ENCODE measurements at places on chromosomes 16 and 17.

DNA sequence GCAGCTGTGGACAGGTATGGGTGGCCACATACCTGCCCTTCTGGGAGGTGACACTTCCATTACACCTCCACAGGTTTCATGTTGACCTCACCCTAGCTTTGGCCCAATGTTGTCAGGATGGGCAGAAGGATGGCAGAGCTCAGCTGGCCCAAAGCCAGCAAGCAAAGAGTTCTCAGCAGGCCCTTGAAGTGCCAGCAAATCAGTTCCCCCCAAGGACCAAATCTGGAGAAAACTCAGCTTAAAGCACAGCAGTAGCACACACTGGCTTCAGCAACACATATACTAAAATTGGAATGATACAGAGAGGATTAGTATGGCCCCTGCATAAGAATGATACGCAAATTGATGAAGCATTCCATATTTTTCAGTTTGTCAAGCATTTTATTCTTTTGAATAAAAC, 13.4 kb downstream of the ARL4D start:
- DNase-seq: no peak

DNA sequence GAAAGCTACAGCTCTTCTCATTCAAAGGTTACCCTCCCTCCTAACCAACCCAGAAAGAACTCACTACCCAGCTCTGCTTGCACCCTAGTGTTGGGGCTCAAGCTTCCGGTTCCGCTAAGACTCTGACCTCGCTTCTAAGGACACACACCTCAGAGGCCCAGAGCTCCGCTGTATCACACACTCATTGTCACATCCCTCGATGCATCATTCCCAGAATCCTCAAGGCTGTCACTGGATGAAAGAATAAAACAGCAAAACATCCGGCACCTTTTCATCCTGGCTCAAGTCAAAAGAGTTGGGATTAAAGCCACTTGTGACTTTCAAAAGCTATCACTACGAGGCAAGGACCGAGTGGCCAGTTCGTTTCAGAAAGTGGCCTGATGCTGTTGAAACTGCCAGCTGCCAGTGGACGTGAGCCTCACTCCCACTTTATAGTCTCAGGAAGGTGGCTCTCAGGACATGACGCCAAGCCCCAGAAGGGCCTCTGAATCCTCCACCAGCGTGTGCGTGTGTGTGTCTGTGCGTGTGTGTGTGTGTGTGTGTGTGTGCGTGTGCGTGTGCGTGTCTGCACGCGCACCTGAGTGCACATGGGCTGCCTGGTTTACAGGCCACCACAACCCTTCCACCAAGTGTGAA, 29.0 kb downstream of the ZFHX3 start:
- no peak for DNase-seq

DNA sequence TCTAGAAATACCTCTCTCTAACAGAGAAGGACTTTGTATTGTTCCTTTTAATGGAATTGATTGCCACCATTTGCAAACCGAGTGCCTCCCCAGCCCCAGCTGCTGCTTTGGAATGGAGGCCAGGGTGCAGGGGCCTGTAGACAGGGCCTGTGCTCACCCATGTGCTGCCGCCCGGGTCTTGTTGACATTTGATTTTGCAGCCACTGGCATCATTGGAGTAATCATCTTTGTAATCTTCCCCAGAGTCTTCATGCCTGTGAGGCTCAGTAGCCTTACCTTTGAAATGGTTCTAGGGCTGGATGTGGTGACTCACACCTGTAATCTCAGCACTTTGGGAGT, 119.8 kb downstream of the CLEC16A start:
- DNase-seq: no peak

GRCh38 chr16:50276801-50277555, 10.6 kb downstream of the ADCY7 start:
- no peak for DNase-seq

DNA sequence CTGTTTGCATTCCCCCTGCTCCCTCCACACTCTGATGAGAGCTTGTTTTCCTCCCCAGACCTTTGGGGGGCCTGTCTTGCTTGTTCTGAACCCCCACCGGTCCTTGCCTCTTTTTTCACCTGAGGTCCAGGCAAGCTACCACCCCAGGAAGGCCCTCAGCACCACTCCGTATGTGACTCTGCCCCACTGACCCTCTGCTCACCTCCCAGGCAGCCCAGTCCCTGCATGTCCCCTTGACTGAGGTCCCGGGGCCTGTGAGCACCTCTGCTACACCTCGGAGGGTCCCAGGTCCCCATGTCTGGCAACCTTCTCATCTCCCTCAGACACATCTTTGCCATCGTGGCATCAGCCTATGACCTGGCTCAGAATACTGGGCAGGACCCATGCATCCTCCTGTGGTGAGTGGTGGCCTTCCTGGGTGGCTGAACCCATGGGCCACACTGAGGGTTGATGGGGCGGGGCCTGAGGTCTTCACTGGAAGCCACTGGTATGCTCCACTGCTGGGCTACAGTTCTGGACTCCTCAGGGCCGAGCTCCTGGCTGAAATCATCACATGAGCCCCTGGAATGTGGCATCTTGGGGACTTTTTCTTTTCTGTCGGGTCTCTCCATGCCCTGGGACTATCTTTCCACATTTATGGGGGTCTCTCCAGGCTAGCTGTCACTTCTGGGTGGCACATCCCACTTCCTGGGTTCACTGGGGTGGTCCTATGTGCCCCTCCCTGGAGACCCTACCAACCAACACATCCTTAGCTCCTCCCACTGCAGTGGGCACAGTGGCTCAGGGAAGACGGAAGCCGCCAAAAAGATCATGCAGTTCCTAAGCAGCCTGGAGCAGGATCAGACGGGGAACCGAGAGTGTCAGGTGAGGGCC, 3.5 kb downstream of the MYO15B start:
- DNase-seq: no peak

DNA sequence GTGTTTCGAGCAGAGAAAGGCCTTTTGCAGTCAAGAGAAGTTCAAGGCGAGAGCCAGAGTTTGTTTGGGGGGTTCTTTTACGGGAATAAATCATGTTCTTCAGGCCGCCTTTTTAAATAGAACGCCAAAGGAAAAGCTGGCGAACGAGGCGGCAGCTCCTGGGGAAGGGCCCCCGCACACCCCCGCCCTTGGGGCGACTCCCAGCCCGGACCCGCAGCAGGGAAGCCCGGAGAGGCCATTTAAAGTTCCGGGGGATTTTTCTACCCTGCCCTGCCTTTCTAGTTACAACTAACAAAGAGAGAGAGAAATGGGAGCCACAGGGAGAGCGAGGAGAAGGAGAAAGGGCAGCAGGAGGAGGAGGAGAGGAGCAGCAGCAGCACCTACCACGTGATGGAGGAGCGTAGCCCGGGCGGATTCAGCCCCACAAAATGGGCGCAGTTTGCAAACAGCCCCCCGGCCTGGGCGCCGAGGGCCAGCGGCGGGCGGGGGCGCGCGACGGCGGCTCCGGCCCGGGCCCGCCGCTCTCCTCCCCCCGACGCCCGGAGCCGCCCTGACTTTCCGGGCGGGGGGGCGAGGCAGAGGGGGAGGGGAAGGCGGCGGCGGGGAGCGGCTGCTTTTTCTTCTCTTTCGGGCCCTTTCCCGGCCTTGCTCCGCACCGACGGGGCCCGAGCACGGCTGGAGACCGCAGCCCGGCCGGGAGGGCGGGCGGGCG, 634 bp downstream of the KANSL1 start:
- peak; percentile 94 for DNase-seq

DNA sequence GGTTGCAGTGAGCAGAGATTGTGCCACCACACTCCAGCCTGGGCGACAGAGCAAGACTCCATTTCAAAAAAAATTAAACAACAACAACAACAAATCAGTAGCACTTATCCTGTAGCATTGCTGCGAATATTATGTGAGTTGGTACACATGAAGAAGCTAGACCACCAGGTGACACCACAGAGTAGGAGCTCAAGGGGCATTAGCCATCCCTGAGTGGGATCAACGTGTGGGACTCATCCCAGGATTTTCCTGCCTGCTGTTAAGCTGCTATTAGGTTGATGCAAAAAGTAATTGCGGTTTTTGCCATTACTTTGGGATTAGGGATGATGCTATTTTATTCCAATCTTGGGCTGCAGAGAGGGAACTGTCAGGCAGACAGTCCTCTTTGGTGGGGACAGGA, 47.2 kb downstream of the OTOA start:
- no peak for DNase-seq

DNA sequence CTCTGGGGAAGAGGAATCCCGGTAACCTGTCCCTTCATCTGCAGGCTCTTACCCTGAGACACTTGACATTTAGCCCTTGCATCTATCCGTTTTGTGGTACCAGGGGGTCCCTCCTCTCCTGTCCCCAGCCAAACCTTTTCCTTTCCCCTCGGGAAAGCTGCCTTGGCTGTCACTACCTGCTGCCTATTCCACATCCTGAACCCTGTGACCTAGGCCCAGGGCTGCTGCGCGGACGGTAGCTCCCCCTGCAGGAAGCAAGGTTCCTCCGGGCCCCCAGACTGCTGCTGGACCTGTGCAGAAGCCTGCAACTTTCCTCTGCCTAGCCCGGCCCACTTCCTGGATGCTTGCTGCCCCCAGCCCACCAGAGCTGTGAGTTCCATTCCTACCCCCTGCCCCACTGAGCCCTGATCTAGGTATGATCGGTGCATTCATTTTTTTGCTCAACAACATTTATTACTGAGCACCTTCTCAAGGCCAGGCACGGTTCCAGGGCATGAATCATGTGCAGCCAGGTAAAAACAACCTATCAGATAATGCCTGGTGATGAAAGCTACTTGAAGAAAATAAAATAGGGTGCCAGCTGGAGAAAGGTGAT, 10.5 kb upstream of the ALDOA start:
- peak; percentile 87 for DNase-seq

GRCh38 chr16:741986-742629, 1.3 kb upstream of the CIAO3 start:
- no peak for DNase-seq

- DNase-seq: no peak
These were observed 1.2 kb downstream of the PCGF2 start for GRCh38 chr17:38746849-38747462.

DNA sequence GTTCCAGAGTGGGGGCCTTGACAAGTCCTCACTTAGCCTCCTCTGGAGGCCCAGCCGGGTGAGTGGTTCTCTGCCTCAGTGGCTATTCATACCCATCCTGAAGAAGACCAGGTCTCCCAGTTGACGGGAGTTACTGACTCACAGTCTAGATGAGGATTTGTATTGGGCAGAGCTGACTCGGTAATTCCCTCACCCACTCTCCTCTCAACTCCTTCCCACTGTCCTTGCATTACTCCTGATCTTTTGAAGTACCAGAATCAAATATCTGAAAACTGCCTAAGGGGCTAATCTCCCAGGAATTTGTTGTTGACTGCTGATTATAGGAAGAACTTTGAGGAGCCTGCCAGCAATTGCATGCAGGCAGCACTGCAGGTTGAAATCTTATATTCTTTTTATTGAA, 14.2 kb downstream of the SAP30BP start:
- peak; percentile 82 for DNase-seq

DNA sequence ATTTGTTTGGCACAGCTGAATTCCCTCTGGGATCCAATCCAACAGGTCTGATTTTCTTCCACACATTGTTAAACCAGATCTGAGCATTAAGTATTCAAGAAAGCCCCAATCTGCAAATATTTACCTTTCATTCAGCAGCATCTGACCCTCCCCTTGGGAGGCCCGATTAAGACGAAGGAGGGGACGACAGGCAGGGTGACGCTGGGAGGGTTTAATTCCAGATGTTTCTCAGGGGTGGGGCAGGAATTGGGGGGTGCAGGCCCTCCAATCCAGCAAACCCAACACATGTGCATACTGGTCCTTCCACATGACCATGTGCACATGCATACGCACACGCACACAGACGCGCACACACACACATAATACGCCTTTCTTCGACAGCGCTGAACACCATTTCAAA, 240.5 kb downstream of the GSG1L start:
- peak; percentile 23 for DNase-seq

- no peak for DNase-seq
These were observed 12.5 kb downstream of the RARA start for GRCh38 chr17:40321524-40321929.

DNA sequence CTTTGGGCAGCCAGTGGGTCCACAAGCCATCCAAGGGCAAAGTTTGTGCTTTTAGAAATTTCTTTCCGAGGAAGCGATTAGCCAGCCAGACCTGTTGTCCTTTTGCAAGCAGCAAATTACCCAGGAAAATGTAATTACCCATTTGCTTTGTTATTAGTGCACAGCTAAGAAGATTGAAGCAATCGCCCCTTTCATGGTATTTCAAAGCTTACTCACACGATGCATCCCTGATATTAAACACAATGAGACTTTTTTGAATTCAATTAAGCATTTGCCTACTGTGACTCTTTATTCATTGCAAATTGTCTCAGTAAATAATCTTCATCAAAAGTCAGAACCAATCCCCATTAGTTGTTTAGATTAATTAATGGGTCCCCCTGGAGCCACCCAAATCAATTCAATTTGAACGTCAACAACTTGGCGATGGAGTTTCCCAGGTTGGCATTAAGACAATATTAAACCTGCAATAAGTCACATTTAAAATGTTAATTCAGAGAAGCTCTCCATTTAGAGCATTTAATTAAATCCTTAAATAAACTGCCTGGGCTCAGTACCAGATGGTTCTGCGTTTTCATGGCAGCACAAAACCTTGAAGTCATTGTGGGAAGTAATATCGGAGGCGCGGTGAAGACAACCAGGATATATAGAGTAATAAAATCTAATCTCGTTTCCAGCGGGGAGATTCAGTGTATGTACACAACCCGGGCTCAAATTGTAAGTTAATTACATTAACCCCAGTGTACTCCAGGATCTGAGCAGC, 366.2 kb upstream of the TNRC6C start:
- DNase-seq: no peak

DNA sequence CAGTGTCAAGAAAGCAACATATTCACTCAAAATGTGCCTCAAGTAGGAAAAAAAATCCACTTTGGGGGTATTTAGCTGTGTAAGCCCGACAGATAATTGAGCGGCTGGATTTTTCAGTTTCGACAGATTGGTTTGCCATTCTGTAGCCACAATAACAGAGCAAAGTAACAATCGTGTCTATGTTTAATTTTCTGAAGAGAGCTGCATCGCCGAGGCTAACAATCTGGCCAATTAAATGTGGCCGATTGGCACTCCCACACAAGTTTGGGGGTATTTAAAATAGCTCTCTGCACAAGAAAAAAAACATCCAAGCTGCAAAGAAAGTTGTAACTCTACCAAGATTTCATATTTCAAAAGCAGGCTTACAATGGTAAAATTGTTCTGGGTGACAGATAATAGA, 99.7 kb upstream of the CDH13 start:
- peak; percentile 6 for DNase-seq

DNA sequence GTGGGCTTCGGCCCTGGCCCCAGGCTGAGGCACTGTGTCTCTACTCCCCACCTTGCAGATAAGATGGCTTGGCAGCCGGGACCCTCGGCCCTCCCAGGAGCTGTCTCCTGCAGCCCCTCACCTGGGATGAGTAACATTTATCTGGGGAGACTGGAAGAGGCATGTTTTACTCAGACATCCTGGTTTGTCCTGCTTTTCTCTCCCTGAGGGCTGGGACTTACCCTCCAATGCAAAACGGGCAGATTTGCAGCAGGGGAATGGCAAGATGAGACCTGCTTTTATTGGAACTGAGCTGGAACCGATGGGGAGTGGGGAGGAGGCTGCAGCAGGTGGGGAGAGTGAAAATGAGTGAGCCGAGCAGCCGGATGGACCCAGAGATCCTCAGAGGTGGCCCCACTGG, 27.3 kb upstream of the UBE2G1 start:
- DNase-seq: peak; percentile 82

- DNase-seq: peak; percentile 83
These were observed 74.6 kb downstream of the CMC2 start for GRCh38 chr16:80931801-80932707.

GRCh38 chr17:6660805-6661463, 9.4 kb downstream of the C17orf100 start:
- DNase-seq: peak; percentile 44

Measured in islet precursor cell (in vitro differentiated cells).